ENCODE measurements at places on chromosomes 16 and 17.

- no peak for DNase-seq
Observed at GRCh38 chr16:76182041-76182635, 95.1 kb upstream of the CNTNAP4 start.

- no peak for DNase-seq
Observed at GRCh38 chr17:18858567-18859245, 775 bp downstream of the PRPSAP2 start.

DNA sequence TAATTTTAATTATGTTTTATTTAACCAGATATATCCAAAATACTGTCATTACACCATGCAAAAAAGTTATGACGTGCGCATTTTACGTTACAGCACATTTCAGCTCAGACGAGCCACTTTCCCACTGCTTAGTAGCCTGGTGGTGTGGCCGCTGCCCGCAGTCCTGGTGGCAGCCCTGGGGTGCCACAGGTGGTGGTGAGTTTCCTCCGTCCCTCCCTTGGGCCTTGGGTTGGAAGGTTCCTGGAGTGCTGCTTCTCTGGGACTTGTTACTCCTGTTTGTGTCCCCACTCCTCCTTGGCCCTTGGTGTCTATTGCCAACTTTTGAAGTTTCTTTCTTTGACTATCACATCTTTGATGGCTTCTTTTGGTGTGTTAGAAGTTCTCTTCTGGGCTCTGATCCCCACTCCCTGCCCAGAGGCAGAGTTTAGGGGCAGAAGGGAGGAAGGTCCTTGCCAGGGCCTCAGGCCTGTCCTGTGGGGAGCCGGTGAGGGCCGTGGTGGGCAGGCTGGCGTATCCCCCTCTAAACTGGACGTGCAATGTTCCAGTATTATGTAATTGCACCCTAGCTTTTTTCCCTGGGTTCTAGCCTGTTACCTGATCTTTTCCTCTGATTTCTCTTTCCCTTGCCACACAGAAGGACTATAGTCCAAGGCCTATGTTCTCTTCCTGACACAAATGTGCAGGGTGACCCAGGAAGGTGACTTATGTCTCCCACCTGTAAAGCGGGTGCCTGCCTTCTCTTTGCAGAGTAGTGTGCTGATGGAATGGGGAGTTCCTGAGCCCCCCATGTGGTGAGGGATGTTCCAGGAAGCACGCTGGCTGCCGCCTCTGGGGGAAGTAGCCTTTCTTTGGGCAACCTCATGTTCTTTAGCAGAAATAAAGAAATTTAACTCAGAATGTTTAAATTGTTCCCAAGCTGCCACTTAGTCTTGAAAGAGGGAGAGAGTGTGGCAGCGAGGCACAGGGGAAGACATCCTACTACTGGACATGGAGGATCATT lies 8.4 kb downstream of the MPRIP start:
- DNase-seq, result no peak

DNA sequence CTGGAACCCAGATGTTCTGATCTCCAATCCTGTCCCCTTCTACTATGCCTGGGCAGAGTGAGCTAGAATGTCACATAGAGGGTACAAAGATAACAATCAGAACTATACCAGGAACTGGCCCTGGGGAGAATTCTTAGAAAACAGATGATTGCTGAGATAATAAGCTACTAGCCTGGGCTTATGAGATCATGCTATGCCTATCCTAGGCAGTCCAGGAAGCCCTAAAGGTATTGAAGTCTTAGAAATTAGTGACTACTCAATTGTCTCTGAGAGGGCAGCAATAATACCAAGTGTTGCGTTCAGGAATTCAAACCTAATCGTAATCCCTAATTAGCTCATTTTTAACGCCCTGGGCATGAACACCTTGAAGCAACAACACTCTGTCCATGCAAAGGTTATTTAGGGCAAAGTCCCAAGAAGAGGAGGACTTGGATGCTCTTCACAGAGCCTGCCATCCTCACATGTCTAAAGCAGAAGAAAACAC lies 77.1 kb downstream of the MMD start:
- DNase-seq, result no peak

DNA sequence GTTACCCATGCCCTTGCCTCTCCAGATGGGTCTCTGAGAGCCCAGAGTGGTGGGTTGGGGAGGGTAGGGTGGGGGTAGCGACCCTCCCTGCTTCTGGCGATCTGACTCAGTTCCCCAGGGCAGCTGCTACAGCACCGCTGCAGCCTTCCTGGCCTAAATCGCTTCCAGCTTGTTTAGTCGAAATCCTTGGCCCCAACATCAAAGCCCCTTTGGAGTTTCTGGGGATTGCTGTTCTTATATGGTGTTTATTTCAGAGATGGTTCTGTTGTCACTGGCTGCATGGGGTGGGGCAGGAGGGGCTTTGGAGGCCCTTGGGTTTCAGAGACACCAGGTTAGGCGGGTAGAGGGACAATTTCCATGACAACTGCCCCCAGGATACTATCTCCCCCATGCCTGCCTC lies 35.9 kb downstream of the FZD2 start:
- DNase-seq, result no peak

DNA sequence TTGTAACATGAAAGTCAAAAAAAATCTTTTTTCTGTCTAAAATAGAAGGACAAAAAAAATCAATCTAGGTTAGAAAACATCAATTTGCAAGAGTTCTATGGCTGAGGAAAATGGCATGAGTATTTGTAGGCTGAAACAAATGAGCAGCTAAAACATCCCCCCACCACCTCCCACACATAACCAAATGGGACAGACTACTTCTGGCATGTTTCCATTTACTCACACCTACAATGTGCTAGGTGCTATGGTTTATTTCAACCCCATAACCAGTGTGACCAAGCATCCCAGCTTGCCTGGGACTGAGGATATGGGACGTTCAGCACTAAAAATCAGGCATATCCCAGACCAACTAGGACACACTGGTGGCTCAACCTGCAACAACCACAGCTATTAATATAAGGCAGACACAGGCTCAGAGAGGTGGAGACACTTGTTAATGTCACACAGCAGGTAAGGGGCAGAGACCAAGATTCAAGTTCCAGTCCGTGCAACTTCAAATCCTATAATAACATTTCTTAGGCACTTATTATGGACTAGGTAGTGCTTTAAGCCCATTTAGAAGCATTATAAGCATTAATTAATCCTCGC lies 96.0 kb downstream of the XYLT1 start:
- DNase-seq, result no peak

GRCh38 chr16:51982715-51983680 lies 563.9 kb downstream of the TOX3 start:
- DNase-seq, result no peak

DNA sequence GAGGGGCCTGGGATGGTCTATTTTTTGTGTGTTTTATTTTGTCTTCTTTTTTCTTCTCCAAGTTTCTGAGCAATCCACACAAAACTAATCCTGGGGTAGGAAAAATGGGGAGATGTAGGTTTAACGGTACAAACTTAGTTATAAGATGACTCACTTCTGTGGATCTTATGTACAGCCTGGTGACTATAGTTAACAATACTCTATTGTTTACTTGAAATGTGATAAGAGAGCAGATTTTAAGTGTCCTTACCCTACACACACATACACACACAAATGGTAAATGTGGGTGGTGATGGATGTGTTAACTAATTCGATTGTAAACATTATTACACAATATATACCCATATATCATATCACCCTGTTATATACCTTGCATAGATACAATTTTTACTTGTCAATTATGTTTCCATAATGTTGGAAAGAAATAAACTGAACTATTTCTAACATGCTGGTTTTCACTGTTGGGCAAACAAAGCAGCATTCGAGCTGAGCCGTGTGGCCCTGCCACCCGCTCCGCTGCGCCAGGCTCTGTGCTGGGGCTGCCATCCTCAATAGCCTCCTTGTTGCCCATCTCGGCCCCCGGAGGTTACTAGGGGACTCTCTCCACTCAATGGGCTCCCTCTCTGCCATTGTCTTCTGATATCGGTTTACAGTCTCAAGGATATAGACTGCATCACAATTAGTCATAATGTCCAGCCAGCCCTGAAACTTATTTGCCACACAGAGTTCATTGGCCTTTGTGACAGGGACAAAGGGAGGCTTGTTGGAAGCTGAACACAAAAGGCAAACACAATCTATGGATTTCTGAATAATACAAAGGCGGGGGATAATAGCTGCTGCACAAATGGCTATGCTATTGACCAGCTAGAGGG lies 380.3 kb upstream of the MAF start:
- DNase-seq, result no peak

DNA sequence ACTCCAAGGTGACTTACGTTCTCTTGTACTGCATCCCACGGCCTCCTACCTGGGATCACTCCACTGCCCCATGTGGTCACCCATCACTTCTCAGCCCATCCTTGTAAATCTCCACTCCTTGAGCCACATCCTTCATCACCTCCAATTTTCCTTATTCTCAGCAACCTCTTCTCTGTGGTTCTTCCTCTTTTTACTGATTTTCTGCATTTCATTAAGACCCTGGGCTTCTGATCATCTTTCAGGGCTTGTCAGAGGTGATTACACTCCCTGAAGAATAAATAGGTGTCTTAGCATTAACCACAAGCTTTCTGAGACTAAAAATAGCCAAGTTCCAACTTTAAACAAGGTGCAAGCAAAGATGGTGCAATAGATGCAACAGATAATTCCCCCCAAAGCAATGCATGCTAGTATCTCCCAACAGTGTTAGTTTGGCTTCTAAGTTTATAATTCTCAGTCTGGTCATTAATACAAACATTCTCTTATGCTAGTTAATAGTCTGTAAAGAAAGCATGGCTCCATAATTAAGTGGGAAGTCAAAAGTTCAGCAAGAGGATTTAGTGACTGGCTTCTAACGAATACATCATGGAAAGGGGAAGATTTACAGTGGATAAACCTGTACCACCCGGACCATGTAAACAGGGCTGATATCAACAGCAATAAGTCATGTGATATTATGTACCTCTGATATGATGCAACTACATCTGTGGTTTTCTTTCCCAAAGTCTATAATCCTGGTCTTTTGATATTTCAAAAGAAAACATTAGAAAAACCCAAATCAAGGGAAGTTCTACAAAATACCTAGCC lies 47.4 kb upstream of the FOXJ1 start:
- no peak for DNase-seq

DNA sequence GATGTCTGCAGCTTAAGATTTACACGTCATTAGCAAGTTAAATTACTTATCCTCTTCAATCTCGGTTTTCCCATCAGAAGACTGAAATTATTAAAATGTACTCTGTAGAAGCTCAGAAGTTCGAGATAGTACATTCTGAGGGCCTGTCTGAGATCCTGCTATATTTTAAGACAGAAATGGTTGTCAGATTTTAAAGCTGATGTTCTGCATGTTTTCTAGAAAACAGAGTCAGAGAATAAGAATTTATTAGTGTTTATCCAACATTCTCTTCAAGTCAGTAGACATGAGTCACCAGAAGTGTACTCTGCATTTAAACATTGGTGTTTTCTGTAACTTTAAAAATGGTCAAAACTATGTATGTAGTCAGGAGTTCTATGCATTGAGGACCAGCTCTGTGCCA lies 155.2 kb upstream of the MYOCD start:
- no peak for DNase-seq

DNA sequence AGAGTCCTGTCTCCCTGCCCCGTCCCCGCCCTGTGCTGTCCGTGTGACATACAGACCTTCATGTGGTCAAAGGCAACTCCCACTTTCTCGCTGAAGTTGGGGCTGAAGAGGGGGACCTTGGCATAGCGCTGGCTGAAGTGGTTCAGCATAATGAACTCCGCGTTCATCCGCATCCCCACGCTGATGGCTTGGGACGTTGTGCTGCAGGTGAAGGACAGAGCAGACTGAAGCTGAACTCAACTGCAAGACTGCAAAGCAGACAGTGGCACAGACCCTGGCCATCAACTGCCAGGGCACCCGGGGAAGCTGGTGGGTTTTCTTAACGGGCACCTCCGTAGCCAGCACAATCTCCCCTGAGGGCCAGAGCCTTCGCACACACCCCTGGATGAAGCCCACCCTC lies 24.2 kb downstream of the ELAC2 start:
- DNase-seq, result no peak

- DNase-seq, result no peak
Observed at GRCh38 chr17:59370593-59371299, 39.3 kb downstream of the YPEL2 start.

- no peak for DNase-seq
Observed at GRCh38 chr17:59877965-59878364, 14.8 kb downstream of the TUBD1 start.

DNA sequence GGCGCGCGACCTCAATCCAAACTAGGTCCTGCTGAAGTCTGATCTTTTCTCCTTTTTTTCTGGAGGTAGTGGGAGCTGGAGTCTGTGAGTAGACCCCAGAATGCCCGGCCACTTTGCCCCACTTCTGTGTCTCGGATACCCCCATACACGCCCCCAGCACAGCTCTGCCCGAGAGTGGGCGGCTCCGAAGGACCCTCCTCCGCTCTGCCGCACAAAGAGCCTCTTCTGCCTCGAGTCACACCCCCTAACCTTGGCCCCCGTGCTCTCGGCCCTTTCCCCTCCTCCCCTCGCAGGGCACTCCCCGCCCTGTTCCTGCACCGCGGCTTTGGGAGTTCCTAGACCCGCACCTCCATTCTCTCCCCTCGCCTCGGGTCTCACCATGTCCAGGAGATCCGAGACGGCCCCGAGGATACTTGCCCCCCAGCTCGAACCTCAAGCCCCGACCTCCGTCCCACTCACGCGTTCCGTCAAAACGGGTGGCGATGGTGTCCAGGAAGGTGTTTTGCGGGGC lies 476 bp downstream of the KCNH4 start:
- no peak for DNase-seq

GRCh38 chr17:863880-864279 lies 81.7 kb downstream of the MRM3 start:
- DNase-seq, result no peak

GRCh38 chr16:26665166-26665939 lies 401.4 kb upstream of the C16orf82 start:
- DNase-seq, result no peak

GRCh38 chr17:40452921-40453378 lies 9.7 kb downstream of the IGFBP4 start:
- DNase-seq, result no peak

DNA sequence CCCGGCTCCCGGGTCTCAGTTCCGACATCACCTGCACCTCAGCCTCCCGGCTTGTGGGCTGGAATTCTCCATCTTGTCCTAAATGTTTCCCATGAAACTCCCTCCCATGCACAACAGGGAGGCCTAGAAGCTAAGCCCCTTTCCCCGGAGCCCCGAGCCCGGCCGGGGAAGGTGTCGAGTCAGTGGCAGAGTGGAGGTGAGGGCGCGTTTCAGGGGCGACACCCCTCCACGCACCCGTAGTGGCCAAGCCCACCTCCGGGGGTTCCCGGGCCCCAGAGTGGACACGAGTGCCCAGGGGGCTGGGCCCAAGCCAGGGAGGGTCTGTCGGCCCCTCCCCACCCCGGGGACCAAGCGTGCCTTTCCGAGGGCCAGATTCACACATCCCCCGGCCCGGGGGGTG lies 25.0 kb upstream of the C1QTNF8 start:
- no peak for DNase-seq
